Activated CD8-positive, alpha-beta memory T cell treated with anti-CD3 and anti-CD28 coated beads, Interleukin-2, amount 10 ng/mL, durations not matched to agents 7 days and 5 days (primary cell): ENCODE measurements at places on chromosomes 12 and 14. TPM values are rescaled to one million over a fixed set of nuclear protein-coding genes. Genes with fewer than 3 reads are reported as not detected.

KRT8 gene
- 0.26 TPM for total RNA-seq

PKP2 gene
- not detected for total RNA-seq

CD4 gene
- 0.82 TPM for total RNA-seq

DNA sequence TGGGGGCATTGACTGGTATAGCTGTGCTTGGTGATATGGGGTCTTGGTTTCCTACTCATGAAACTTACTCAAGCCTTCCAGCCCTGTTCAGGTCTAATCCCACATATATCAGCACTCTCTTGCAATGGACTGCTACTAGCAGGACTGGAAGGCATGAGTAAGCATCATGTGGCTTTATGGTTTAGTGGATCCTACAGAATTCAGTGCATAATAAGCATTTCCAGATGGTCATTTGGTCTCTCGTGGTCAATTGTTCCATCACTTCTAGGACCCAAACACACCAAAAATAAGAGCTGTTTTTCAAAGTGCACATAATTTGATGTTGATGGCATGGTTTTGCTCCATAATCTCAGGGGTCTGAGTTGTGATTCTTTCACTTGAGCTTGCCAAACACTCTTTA is 114.4 kb downstream of the LMNTD1 start:
- H3K36me3 ChIP-seq, result no peaks in the 10 kb centered on the region
- H3K27ac ChIP-seq, result no peak overlapping the region
- DNase-seq, result no peak
- peaks cover 11% of the 10 kb centered on the region for H3K4me1 ChIP-seq
- no peak overlapping the region for H3K4me3 ChIP-seq
- peaks cover under 1% of the 10 kb centered on the region for H3K27me3 ChIP-seq

DNA sequence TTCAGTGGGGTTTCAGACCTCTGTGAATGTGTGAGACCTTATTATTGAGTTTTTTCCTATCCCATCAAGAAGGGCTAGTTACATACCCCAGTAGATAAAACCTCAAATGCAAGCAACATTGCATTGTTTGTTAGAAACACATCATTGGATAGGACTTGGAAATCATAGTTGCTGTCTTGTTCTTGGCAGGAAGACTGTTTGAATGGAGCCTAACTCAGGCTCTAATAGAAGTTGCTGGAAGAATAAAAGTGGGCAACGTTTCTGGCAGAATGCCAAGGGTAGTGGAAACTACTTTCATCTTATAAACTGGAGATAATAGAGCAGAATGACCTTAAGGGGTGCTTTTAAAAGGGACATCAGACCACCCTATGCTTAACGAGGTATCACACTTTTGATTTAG is 9.9 kb upstream of the PTHLH start:
- H3K36me3 ChIP-seq, result no peaks in the 10 kb centered on the region
- peaks cover 52% of the 10 kb centered on the region for H3K27me3 ChIP-seq
- DNase-seq, result no peak
- H3K27ac ChIP-seq, result no peak overlapping the region
- H3K4me3 ChIP-seq, result no peak overlapping the region

DNA sequence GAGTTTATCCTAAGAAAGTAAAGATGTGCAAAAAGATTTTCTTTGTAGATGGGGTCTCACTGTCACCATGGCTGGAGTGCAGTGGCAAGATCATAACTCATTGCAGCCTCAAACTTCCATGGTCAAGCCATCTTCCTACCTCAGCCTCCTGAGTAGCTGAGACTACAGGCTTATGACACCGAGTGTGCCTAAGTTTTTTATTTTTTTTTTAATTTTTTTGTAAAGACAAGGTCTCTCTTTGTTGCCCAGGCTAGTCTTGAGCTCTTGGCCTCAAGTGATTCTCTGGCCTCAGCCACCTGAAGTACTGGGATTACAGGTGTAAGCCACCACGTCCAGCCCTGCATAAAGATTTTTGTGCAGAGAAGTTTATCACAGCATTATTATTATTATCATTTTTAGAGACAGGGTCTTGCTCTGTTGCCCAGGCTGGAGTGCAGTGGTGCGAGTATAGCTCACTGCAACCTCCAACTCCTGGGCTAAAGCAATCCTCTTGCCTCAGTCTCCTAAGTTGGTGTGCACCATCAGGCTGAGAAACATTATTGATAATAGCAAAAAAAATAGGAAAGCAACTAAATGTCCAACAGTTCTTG is 19.3 kb upstream of the MDM2 start:
- DNase-seq, result no peak
- H3K36me3 ChIP-seq, result no peaks in the 10 kb centered on the region
- no peaks in the 10 kb centered on the region for H3K27me3 ChIP-seq
- H3K4me1 ChIP-seq, result peaks cover 7% of the 10 kb centered on the region
- H3K27ac ChIP-seq, result no peak overlapping the region
- no peak overlapping the region for H3K4me3 ChIP-seq
